ENCODE measurements at places on chromosomes 6 and 20.

- DNase-seq: no peak
These were observed 312.7 kb upstream of the TBX18 start for GRCh38 chr6:85077098-85077497.

DNA sequence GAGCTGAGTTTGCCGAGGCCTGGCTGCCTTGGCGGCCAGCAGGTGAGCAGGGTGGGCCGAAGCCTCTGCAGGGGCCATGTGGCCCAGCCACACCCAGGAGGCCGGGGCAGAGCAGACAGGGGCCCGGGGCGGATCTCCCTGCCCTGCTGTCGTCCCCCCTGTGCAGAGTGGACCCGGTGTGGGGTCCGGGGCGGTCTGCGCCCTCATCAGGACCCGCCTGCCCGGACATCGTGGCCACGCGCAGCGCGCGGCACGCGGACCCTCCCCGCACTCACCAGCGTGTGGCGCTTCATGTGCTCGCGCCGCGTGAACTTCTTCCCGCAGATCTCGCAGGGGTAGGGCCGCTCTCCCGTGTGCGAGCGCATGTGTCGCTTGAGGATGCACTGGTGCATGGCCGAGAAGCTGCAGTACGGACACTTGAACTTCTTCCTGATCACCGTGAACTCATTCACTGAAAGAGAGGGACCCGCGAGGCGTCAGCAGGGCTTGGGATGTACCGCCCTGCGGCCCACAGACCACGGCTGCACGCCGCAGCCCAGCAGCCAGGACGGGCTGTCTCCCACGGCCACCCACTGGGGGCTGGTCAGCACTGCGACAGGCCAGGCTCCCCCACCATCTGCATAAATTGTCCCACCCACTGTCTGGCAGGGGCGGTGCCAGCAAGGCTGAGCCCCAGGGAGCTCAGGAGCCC is 13.0 kb downstream of the SLC2A4RG start:
- no peak for DNase-seq

GRCh38 chr6:56420296-56420695 is 172.9 kb upstream of the COL21A1 start:
- no peak for DNase-seq

DNA sequence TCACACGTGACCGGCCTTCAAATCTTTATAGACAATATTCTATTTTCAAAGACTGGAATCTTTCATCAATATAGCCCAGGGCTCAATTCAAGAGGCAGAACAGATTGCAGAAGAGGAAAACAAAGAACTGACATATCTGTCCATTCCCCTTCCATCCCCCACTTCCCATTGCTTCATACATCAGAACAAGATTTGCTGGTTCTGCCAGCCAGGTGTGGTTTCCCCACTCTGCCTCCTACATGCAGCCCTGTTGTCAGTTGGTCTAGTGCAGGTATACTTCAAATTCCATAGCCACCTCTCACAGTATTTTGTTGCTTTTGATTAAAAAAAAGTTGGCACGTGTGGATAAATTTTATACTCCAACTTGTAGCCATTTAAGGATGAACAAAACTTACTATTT is 174.9 kb downstream of the CD109 start:
- DNase-seq: no peak

GRCh38 chr20:44475694-44476560 is at the start of gene TTPAL:
TTPAL (plus strand) TSS chr20:44475874; CDS start chr20:44480000, 4,126 bp downstream.
- DNase-seq: peak; percentile 88
